ENCODE measurements at places on chromosomes 4 and X.

DNA sequence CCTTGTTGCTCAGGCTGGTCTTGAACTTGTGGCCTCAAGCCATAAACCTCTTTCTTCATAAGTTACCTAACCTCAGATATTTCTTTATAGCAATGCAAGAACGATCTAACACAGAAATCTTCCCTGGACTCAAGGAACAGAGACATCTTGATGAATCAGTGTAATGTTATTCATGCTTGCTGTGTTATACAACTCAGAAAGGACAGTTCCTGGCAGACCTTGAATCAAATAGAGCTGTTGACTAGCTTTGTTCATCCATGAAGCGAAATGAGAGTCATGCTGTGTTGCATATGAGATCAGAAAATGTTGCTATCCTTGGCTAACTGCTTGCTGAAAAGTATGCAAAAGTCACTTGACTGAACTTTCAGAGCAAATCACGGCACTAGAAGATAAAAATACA lies 72.6 kb upstream of the ARHGAP24 start:
- DNase-seq, result no peak

GRCh38 chrX:40719731-40720130 lies 15.6 kb downstream of the MED14 start:
- DNase-seq, result no peak

DNA sequence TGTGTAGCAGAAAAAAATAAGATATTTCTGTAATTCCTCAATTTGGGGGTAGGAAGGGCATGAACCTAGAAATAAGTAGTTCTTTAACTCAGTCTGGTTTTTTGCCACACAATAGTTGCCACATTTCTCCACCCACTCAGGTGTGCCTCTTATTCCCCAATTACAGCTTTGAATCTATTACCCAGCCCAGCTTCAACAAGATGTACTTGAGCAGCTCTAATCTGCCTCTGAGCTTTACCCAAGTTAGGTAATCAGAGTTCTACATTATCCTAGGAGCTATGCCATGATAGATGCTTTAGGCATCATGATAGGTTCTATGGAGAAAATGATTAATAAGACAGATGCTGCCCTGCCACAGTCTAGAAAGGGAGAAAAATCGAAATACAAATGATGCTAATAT lies 117.4 kb upstream of the GPRIN3 start:
- DNase-seq, result no peak

DNA sequence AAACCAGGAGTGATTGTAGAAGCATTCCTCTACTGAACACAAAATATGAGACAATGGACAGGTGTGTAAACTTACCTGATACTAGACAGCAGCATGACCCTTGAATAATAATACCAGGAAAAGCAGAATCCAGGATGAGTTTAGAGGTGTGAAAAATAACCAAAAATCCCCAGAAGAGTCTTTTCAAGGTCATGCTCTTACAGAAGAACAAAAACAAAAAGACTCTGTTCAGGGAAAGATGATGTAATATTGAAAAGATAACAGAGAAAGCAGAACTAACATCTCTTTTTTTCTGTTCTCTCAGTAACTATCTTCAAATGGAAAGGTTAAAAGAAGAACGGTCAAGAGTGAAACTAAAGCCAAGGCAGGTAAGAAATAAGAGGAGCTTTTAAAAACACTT lies 14.0 kb upstream of the ARHGAP10 start:
- DNase-seq, result no peak

- no peak for DNase-seq
Observed at GRCh38 chrX:76184276-76184675, 11.4 kb downstream of the PBDC1 start.

DNA sequence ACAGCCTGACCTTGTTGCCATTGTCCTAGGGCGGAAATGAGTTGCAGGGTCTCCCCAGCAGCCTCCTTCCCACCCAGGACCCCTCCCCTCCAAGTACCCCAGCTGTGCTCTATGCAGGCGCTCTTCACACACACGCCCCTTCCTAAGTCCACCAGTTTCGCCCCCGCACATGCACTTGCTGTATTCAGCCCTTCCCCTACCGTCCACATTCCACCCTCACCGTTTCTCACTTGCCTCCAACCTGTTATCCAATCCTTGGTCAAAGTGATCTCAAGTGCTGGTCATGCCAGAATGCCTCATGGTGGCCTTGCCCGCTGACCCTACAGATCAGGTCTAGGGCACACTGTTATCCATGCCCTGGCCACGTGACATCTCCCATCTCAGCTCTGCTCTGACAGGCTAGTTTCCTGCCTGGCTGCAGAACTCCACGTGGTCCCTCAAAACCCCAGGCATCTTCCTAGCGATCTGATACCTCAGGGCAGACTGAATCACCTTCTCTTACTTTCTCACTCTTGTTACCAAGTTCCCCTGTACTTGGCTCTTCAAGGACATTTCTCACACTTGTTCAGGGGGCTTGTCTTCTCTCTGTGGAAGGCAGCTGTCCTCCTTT lies 39.7 kb downstream of the NSG1 start:
- DNase-seq, result no peak

GRCh38 chr4:8035371-8035780 lies 95.7 kb upstream of the AFAP1 start:
- DNase-seq, result no peak

- DNase-seq, result no peak
Observed at GRCh38 chr4:108172753-108173598, 4.2 kb upstream of the LEF1 start.

GRCh38 chr4:102589743-102590142 lies 88.6 kb downstream of the NFKB1 start:
- DNase-seq, result no peak

- DNase-seq, result no peak
Observed at GRCh38 chrX:153944140-153944799, at the start of gene RENBP. Gene RENBP (minus strand): TSS chrX:153944643. CDS start chrX:153944610, 33 bp downstream.

- no peak for DNase-seq
Observed at GRCh38 chr4:153790962-153791551, 2.2 kb upstream of the SFRP2 start.

DNA sequence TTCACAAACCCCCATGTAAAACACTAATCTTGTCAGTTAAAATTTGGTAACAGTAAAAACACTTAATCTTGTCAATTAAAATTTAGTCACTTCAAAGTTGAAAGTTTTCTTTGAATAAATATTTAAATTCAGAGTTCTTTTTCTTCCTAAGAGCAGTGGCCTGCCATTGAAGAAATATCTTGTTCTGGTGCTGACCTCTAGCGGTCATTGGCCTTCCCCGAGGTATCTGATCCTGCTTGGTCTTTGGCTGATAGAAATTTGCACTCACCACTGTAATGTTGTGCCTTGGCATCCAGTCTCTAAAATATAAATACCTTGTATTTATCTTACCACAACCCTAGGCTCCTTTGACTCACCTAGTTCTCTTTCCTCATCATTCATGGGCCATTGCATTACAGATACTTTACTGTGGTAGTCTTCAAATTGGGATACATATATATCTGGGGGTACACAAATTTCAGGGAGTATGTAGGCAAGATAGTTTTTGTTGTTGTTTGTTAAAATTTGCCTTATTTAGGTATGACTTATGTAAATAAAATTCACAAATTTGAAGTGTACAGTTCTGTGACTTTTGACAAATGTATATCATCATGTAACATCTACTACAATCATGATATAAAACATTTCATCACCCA lies 6.7 kb upstream of the ART3 start:
- peak; percentile 92 for DNase-seq

DNA sequence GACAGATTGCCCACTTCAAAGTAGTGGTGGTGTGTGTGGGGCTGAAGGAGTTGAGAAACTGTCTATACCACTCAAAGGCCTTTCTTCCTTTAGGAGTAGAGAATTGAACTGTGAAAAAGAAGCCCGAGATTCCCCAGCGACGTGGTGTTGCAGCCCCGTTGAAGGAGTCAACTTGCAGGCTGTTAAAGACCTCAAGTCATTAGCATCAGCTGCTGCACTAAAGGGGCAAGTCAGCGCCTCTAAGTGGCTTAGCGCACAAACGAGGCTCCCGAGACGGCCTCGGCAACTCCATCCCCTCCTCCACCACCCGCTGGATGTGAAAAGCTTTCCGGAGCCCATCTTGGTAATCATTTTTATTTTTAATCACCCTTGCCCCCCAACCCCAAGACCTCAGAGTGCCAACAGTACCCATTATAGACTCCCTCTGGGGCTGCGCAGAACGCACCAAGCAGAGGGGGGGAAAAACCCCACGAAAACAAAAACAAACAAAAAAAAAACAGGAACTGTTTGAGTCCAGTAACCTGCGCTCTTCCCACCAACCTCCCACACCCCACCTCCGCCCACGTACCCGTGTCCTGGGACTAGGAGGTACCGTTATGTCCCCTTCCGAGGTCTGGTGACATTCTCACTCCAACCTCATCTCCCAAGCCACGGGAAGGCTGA lies 913 bp upstream of the PRDM8 start:
- no peak for DNase-seq

GRCh38 chr4:177901786-177902185 lies 459.5 kb upstream of the AGA start:
- DNase-seq, result no peak

DNA sequence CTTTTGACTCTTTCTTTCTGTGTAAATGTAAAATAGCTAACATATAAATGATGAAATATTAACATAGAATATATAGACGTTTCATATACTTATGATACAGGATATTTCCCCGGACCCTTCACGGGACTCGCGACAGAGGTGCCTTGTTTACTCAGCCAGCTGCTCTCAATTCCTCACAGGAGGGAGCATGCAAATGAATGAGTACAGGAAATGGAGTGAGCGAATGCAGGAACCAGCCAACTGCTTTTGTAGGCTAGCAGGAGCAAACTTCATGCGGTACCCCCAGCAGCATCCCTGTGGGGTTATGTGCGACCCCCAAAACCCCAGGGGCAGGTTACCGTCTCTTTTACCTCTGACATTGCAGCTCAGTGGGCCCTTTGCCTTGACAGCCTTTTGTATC lies 110.3 kb upstream of the PDHA2 start:
- no peak for DNase-seq

DNA sequence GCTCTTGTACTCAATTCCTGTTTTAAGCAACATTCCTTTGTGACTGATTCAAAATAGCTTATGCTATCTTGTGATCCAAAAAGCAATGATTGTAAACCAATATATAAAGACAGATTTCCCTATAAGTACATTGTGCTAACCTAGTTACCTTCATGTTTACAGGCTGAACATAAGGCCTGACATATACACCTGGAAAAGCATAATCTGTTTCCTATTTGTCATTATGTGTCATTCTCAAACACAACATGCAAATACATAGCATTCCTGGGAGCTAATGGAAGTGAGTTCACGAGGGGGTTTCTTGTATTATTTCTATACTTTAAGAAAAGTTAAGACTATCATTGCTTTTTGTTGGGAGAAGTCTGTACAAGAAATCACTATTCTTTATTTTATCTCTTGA lies 638.1 kb upstream of the AGA start:
- DNase-seq, result no peak

- DNase-seq, result no peak
Observed at GRCh38 chrX:48815266-48815665, 11.0 kb upstream of the ERAS start.

DNA sequence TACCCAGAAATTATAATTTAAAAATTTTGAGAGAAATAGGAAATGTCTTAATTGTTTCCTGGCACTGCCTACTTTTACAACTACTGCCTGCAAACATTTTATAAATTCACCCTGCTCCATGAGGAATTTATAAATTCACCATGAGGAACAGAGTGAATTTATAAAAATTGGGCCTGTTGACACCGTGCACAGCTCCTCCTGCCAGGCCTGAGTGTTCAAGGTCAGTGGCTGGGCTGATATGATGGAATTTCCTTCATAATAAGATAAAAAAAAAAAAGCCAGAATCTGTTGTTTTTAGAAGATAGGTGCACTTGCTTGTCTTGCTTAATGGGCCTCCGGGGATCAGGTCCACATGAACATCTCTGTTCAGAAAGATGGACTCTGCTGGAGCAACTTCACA lies 151.7 kb upstream of the RASGEF1B start:
- no peak for DNase-seq

DNA sequence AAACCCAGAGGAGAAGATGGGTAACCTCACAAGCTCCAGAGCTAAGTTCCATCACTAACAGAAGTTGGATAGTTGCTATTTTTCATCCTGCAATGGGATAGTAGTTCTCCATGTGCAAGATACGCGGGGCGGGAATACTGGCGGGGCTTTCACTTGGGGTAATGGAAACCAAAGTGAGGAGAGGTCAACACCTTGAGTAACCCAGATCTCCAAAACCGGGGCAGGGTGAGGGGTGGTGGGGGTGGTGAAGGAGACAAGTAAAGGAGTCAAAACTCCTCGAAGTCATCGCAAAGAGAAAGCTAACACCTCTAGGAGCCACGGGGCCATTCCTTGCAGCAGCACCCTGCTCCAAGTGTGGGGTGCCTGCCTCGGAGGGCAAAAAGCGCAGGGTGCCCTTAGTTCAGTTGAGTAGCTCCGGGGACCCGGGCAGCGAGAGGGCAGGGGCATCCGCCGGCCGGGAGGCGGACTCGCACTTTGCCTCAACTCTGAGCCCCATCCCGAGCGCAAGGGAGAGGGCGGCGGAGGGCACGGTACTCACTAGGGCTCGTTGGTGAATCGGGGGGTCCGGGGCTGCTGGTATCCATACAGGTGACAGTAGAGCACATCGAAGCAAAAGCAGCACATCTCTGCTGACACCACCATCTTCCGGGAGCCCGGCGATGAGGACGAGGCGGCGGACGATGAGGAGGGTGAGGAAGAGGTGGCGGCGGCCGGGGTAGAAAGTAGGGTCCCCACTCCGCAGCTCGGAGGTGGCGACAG lies 645 bp downstream of the AMMECR1 start:
- DNase-seq, result peak; percentile 22

- DNase-seq, result no peak
Observed at GRCh38 chrX:21166272-21166982, 207.8 kb upstream of the CNKSR2 start.

GRCh38 chrX:24204331-24204730 lies 54.8 kb downstream of the ZFX start:
- DNase-seq, result no peak

GRCh38 chr4:6277139-6277802 lies 7.6 kb downstream of the WFS1 start:
- no peak for DNase-seq

GRCh38 chr4:38034986-38035882 lies 75.0 kb downstream of the PTTG2 start:
- peak; percentile 86 for DNase-seq

- no peak for DNase-seq
Observed at GRCh38 chr4:2786152-2786671, 6.7 kb upstream of the SH3BP2 start.

GRCh38 chrX:71251466-71251973 lies 2.4 kb downstream of the ZMYM3 start:
- DNase-seq, result no peak

- no peak for DNase-seq
Observed at GRCh38 chr4:41061482-41062185, 152.7 kb downstream of the APBB2 start.

DNA sequence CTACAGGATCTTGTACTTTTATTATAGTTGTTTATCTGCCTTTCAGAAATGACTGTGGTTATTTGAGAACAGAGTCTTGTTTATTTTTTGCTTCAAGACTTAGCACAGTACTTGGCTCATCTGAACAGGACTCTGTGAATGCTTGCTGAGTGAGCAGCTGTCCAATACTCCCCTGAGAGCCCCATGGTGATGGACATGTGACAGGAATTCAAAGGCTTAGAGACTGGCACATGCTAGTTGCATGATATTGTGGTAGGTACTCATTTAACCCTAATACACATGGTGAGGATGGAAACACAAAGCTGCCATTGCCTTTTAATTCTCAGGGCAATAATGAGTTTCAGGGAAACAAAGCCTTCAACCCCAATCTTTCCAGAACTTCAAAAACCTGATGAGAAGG lies 97.3 kb downstream of the GEMIN8 start:
- DNase-seq, result no peak
